Activated CD8-positive, alpha-beta memory T cell treated with anti-CD3 and anti-CD28 coated beads for 4 hours (primary cell): ENCODE measurements at places on chromosomes 6 and 20.
A peak's percentile ranks its signal among the peaks of the same experiment; 100 is the strongest.

DNA sequence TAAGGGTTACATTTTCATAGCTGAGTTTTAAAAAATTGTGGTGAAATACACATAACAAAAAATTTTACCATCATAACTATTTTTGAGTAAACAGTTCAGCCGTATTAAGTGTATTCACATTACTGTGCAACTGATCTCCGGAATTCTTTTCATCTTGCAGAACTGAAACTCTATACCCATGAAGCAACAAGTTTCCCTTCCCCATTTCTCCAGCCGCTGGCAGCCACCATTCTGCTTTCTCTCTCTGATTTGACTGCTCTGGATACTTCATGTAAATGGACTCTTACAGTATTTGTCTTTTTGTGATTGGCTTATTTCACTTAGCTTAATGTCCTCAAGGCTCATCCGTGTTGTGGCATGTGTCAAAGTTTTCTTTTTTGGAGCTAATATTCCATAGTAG lies 341.6 kb downstream of the QKI start:
- no peak for DNase-seq

DNA sequence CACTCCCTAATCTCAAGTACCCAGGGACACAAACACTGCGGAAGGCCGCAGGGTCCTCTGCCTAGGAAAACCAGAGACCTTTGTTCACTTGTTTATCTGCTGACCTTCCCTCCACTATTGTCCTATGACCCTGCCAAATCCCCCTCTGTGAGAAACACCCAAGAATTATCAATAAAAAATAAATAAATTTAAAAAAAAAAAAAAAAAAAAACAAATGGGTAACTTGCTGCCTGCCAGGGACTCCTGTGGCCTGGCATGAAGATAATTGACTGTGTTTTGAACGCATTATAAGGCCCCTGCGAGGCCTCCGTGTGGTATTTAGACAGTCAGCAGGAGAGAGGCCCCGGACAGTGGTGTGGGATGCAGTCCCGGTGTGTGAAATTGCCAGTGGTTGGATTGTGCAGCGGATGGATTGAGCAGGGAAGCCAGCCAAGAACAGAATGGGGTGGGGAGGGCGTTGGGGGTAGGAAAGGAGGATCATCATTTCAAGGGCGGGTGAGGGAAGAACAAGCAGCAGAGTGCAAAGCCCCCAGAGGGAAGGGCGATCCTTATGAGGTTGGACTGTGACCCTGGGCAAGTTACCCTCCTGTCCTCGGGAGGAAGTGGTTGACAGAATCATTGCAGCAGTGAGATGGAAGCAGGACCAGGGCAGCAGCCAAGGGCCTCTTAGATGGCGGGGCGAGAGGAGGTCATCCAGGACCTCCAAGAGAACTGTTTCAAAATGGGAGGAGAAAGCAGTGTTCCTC lies 43.3 kb downstream of the PPARD start:
- no peak for DNase-seq

DNA sequence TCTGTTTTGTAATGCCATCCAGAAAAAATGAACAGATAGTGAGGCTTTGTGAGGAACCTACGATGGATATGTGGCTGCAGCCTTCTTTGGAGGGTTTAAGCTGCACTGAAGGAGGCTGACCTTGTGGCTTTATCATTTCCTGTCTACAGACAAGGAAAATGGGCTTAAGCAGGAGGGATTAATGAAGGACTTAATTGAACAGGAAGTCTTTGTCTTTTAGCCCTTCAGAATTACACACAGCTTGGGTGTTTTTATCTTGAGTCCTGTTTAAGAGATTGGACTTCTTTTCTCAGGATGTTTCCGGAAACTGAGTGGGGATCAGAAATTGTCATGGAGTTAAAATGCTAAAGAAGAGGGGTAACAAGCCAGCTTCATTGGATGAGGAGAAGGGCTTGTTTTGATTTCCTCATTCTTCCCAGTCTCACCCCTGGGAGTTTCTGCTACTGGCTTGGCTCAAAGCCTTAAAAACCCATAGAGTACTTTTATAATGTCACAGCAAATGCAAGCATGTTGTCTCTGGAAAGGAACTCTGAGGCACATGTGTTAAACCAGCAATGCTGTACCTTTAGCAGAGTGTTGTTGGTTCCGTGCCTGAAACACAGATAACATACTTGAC lies 193.6 kb downstream of the JARID2 start:
- DNase-seq: no peak

DNA sequence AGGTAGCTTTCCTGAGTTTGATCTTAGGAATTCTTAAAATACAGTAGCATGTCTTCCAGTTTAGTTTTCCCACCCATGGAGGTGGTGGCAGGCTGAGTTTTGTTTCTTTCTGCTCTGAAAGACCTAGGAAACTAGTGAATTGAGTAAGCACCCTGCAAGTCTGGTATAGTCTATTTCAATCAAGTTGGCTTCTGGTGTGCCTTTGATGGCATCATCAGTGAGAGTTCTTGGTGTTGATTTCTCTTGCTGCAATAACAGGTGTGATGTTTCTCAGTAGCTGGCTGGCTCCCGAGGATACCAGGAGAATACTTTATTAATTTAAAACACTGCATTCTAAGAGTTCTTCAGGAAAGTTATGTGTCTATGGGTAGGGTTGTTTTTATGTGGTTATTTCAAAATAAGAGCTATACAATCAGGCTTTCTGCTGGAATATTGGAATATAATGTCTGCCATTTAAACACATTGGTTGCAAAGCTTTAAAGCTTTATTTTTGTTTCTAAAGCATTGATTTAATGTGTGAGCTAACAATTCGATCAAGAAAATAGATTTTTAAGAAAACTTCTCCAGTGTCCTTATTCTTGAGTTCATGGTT lies 19.0 kb downstream of the VAPB start:
- DNase-seq: no peak

DNA sequence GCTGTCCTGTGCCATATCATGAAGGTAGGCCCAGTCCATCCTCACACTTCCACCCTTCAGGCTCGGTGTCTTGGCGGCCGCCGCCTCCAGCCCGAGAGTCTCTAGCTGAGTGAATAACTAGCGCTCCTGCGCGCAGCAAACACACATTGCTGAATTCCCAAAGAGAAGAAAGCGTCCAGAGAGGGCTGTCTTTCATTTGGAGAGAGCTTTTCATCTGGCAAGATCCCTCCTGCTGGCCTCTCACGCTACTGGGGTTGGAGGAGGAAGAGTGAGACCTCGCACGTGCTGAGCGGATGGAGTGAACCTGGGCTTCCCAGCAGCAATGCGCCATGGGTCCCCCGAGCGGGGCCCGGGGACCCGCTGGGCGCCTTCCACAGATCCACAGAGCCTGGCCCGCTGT lies 73.2 kb downstream of the NCR2 start:
- DNase-seq: no peak

DNA sequence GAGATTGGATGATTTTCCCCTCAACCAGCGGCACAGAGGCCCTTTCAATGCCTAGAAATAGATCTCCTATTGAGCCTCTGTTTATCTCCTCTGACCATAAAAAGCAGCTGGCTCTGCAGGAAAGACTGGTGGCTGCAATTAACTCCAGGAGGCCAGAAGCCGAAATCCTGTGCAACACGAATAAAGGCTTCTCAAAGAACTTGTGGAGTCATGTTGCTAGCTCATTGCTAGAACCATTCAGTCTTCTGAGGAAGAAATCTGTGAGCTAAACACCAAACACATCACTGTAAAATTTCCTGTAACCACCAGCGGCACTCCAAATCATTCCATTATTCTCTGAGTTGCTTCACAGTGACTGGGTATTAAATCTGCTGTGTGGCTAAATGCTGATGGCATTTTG lies 49.1 kb upstream of the TPD52L1 start:
- DNase-seq: no peak

GRCh38 chr6:159844737-159845645 lies 44.9 kb downstream of the PNLDC1 start:
- DNase-seq: no peak

DNA sequence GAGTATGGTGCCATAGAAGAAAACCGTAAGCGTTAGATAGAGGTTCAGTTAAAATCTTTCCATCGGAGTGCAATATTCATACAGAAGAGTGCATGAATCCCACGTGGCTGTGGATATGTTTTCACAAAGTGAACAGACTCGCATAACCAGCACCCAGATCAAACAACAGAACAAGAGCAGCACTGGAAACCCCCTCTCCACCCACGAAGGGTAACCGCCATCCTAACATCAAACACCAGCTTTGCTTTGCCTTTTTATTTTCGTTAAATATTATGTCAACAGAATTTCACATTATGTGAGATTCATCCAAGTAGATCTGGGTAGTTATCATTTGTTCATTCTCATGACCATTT lies 4.7 kb downstream of the GTSF1L start:
- peak; percentile 41 for DNase-seq

DNA sequence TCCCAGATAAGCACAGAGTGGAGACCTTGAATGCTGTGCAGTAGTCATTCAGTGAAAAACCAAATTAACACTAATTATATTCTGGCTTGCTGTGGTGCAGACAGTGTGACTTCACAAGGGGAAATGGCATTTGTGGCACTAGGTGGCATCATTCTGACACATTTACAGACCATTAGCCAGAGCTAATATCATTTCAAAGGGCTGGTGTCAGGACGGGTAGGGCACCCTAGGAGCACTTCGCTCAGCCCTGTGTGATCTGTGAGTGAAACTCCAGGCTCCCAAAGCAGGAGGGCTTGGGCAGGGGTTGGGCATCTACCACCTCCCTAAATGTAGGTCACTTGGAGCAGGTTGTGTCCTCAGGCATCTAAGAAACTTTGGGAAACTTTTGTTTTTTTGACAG lies 555.8 kb downstream of the PKHD1 start:
- no peak for DNase-seq

- DNase-seq: no peak
Measured at GRCh38 chr6:43037197-43037596, 15.8 kb downstream of the RRP36 start.
